Heart left ventricle (tissue), 16 donors: ENCODE measurements at places on chromosomes 2 and 18. TPM values are rescaled to one million over a fixed set of nuclear protein-coding genes. Genes with fewer than 3 reads are reported as not detected.

DNA sequence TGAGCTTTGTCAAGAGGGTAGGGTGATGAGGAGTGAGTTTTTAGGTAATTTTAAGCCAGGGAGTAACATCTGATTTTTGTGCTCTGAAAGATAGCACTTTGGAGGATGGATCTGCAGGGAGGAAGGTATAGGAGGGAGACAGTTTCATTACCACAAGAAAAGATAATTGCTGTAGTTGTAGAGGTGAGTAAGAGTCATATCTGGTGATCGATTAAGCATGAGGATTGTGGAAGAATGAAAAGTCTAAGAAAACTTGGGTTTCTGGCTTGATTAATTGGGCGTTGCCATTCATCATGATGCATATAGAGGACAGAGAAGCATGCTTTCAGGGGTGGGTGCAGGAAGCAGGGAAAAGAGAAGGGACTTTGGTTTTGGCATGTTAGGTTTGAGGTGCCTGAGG is 18.5 kb downstream of the KCMF1 start:
- DNase-seq = no peak

- DNase-seq = no peak
These were observed 60.3 kb upstream of the RPL31 start for GRCh38 chr2:100941646-100942240.

DNA sequence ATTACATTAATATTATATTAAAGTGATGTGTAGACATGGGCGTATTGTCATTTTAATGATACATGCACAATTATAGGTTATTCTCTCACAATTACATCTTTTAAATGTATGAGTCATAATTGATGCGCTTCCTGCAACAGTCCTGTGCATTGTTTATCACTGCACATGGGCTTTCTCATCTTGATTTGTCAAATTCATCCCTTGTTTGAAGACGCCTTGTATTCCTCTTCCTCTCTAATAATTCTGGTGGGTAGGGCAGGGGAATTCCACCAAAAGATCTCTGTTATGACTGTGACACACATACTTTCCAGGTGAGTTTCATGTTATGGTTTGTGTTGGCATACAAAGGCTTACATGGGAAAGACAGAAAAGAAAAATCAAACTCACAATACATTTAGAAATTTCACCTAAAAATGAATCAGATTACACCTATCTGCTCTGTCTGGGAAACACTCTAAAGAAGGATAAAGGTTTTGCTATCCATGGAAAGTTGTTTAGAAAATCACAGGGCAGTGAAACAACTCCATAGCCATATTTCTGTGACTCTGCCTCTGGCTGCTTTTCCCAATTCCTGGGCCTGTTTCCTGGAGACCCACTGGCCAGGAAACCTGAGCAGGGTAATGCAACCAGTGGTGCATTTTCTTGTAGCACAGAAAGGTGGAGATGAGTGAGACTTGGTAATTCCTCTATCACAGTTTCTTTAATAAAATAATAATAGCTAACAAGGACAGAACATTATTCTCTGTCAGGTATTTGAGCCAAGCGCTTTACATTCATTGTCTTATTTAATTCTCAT is 13.2 kb downstream of the SLC9A2 start:
- no peak for DNase-seq

DNA sequence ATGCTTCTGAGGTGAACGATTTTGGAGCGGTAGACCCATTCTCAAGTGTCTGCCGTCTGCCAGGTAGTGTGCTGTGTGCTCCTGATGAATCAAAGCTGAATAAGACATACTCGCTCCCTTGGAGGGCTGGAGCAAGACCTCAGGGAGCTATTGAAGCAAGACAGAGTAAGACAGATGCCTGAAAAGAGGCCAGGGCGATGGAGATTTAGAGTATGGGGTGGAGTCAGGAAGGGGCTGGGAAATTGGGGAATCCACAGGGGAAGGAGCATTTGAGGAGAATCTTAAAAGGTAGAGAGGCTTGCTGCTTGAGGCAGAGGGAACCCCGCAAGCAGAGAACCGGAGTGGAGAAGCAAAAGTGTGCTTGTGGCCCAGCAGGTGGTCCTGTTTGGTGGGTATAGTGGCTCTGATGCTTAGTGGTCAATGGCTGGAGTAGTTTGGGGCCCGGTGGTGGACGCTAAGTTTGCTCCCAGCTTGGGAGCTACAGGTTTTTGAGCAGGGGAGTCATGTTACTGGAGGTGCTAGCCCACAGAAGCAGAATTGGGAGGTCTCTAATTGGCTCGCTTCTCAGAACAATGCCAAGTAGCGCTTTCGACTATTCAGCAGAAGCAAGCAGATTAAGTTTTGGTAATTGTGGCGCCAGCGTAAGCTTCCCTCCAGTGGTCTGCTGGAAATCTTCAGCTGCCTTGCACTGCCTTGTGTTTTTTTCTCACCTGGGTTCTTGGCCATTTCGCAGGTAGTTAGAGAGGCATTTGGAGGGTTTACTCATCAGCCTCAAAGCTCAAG is 2.0 kb downstream of the CNNM4 start:
- no peak for DNase-seq

GRCh38 chr2:72515696-72516095 is 310.1 kb downstream of the EXOC6B start:
- no peak for DNase-seq

- DNase-seq = no peak
These were observed 767.4 kb downstream of the TDRD15 start for GRCh38 chr2:21891191-21891590.

DNA sequence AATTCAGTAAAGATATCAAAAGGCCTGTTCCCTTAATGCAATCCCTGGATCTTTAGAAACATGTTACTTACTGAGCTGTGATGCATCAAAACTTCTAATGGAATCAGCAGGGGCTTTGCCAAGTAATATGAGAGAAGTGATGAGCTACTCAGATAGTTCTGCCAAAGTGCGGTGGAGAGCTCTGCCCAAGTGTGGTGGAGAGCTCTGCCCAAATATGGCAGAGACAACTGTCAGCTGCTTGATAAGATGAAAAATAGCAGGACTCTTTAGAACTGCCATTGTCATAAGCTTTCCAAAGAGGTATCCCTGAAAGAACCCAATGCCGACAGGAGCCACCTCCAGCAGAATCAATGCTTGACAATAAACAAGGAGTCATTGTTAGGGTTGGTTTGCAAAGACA is 167.9 kb upstream of the SLC39A10 start:
- no peak for DNase-seq

- DNase-seq = no peak
These were observed 4.7 kb upstream of the IL1R2 start for GRCh38 chr2:101986804-101987740.

SLC30A3 gene
- total RNA-seq = 9.0 TPM

CD28 gene
- total RNA-seq = 0.67 TPM

SH2D6 gene
- not detected for total RNA-seq

ACP1 gene
- 63.3 TPM for total RNA-seq
